NCI-H1105 treated with DMSO at 0.1 percent for 48 hours (cell line): ENCODE measurements at places on chromosomes 3 and 15.

GRCh38 chr3:145735631-145736030, 425.4 kb downstream of the PLOD2 start:
- no peak for DNase-seq

DNA sequence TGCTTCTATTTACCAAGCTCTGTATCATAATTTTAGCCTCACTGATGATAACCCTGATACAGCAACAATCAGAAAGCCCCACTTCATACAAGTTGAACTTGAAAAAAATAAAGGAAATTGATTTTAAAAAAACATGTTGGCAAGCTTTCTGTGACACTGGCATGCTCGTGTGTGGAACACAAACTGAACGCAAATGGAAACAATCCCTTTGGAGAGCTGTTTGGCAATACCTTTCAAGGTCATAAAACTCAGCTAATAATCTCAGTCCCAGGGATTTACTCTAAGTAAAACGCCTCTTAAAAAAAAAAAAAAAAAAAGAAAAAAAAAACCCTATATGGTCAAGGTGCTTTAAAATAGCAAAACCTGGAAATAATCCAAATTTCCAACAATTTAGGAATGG, 166.7 kb upstream of the BCL6 start:
- DNase-seq, result peak; percentile 76

GRCh38 chr15:70387081-70387480, 289.4 kb upstream of the TLE3 start:
- DNase-seq, result no peak

DNA sequence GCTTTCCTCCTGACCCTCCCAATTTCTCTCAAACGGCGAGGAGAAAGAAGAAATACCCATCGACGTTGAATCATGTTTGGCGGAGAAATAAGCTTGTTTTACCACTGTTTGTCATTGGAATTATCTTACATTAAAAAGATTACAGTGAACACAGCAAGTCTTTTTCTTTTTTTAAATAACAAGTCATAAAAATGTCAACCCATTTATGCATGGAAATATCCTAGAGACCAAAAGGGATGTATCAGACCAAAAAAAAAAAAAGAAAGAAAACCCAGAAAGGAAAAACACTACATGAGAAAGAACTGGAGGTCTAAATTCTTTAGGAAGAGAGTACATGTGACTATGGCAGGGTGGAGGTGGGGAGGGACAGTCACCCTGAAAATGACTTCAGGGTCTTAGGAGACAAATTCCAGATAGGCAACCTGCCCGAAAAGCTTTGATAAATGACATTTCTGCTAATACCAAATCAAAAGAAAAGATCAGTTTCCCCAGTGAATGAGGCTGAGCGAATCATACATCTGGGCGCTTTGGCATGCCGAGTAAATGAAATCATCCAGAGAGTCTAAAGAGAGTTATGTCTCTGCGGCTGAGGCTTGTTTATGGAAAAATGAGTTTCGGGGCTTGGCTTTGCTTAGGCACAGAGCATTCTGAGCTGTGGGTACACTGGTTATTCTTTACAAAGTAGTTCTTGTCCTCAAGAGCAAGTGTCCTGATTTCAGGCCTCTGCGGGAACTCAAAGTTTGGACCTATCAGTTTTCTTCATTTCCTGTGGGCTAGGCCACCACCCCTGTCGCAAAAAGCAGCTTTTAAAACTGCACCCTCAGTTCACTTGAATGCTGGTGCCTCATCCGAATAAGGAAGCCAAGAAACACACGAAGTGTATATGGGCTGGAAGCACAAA, 110.1 kb upstream of the TGFBR2 start:
- no peak for DNase-seq

DNA sequence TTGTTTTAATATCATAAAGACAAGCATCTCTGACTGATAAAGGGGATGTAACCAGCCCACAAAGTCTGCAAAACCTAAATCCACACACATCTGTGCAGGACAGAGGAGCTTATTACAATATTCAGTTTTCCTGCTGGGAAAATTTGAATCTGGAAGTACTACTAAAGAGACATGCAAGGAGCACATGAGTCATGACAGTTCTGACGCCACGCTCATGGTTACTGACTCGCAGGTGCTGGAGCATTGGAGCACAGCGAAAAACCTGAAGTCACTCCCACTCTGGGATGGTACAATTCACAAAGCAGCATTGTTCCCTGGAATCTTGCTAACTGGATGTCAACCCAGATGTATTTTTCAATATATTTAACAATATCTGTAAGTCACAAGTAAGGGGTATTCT, 7.6 kb upstream of the ISL2 start:
- no peak for DNase-seq

DNA sequence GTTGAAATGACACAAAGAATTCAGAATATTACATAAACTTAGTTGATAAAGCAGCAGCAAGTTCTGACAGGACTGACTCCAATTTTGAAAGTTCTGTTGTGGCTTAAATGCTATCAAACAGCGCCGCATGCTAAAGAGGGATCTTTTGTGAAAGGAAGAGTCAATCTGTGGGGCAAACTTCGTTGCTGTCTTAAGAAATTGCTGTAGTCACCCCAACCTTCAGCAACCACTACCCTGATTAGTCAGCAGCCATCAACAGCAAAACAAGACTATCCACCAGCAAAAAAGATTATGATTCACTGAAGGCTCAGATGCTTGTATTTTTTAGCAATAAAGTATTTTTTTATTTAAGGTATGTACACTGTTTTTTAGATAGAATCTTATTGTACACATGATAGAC, 14.2 kb downstream of the CRBN start:
- DNase-seq, result no peak

DNA sequence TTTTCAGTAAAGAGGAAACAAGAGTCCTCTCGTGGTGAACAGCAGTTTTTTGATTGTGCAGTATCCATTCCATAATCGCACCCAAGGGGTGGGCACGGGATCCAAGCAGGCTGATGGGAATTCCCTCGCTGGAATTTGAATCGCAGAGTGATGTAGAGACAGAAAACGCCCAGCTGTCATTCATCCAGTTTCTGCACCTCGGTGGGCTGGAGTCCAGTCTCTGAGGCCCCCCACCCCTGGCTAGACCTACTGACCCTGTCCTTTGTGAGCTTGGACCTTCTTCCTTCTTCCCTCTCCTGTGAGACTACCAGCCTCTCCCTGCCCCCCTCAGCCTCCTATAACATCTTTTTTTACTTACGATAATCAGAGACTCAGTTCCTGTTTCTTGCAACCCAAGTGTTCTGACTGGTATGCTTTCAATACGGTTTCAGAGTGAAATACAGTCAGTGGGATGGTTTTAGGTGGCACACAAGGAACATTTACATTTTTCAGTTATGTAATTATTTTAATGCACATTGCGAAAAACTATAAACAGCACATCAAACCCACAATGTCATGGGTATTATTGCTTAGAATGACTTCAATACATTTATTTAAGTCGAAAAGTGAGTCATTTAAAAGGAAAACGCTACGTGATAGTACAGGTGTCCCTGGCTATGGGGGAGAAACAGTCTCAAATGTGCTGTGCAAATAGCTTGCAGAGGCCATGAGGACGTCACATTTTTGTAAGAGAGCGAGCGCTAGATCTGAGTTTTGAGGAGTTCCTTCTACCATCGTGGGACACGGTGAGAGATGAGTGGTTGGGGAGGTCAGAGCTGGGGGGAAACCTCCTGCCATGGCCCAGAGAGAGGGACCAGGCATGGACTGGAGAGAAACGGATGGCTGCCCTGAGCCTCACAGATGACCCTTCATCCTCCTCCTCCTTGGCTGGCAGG, 37.5 kb upstream of the CHST2 start:
- DNase-seq, result no peak

GRCh38 chr3:24060055-24060454, 115.0 kb downstream of the NR1D2 start:
- DNase-seq, result no peak

GRCh38 chr3:38555926-38556325, 59.8 kb downstream of the EXOG start:
- no peak for DNase-seq

GRCh38 chr15:31458596-31459399, 132.2 kb downstream of the KLF13 start:
- DNase-seq, result no peak

DNA sequence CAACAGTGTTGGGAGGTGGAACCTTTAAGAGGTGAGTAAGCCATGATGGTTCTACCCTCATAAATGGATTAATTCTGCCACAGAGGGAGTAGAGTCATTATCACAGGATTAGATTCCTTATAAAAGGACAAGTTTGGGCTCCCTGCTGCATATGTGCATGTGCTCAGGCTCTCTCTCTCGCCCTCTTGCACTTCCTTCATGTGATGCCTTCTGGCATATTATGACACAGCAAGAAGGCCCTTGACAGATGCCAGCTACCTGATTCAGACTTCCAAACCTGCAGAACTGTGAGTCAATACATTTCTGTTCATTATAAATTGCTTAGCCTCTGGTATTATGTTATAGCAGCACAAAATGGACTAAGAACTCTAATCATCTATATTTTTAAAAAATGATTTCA, 205.3 kb downstream of the CTNNB1 start:
- DNase-seq, result no peak

DNA sequence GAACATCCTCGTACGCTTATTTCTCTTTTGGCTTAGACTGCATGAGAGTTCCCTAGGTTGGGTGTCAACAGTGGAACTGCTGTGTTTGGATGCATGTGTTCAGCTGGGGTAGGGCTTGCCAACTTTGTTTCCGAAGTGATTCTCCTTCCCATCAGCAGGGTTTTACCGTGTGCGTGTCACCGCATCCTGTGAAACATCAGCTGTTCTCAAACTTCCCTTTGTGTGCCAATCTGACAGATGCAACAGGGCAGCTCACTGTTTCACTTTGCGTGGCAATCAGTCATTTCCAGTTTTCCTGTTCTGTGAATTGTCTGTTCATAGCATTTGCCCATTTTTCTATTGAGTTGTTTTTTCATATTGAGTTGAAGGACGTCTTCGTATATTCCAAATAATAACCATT, 218.8 kb downstream of the VPS13C start:
- DNase-seq, result no peak

DNA sequence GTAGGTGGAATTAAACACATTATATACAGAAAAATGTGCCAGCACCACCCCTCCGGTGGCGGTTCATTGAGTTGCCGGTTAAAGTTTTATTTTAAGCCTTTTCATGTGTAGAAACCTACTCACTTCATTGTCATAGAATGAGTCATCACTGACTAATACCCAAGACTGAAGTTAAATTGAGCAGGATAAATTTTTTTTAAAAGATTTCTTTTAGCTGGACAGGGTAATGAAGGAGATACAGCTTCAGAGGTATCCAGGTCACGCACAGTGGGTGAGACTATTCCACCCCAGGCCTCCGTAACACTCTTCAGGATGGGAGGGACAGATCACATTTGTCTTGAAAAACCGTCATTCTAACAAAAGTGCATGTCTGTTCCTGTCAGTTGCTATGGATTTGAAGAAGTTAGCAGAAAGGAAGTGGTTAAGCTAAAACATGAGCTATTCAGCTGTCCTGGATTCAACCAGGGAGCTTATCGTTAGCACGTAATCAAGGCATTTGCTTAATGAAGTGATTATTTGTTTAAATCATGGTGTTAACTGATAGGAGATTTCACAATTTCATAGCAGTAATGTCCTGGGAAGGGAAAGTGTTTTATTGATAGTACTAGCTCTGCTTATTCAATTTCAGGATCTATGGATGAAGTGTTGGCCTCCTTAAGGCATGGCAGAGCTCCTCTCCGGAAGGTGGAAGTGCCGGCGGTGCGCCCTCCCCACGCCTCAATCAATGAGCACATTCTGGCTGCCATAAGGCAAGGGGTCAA, 23.4 kb downstream of the WHAMM start:
- DNase-seq, result no peak

- DNase-seq, result no peak
These were observed 464.3 kb downstream of the EPHA3 start for GRCh38 chr3:89571707-89572106.

DNA sequence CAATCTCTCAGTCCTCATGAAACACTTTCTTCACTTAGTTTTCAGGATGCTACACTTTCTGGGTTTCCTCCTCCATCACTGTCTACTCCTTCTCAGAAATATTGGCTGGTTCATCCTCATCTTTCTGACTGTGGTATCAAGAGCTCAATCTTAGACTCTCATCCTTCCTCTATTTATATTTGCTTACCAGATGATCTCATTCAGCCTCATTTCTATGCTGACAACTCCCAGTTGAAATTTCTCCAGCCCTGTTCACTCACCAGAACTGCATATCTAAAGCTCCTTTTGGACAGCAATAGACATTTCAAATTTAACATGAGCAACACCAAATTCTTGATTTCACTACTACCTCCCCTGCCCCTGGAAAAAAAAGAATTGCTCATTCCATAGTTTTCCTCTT, 48.0 kb upstream of the FBN1 start:
- DNase-seq, result no peak

GRCh38 chr3:81936817-81937216, 175.4 kb upstream of the GBE1 start:
- DNase-seq, result no peak

DNA sequence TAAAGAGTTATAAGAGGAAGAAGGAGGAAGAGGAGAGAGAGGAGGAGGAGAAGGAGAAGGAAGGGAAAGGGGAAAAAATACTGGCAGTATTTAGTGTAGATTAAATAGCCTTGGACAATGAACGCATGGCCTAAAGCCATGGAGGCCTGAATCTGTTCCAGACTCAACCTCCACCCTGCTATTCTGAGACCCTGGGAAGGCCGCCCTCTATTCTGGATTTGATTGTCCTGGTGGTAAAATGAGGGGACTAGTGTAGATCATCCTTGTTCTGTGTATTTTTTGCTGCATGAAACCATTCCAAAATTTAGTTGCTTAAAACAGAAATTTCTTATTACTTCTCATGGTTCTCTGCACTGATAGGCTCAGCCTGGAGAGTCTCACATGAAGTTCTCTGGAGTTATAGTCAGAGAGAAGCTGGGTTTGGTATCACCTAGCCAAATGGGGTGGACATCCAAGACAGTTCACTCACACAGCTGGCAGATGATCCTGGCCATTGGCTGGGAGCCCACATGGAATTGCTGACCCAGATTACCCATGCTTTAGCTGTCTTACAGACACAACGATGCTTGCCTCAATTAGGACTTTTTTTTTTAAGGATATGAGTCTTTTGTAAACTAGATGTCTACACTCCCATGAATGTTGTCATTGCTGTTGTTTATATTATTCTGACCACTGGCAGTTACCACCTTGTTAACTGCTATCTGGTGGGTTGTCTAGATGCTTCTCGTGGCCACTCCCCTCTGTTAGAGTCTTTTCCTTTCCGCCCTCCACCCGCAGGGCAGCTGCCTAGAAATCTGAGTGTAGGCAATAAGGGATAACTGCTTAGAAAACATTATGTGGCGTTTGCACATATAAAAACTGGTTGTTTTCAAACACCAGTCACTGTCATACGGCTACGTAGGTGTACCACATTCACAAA, 149.9 kb downstream of the SST start:
- DNase-seq, result no peak

DNA sequence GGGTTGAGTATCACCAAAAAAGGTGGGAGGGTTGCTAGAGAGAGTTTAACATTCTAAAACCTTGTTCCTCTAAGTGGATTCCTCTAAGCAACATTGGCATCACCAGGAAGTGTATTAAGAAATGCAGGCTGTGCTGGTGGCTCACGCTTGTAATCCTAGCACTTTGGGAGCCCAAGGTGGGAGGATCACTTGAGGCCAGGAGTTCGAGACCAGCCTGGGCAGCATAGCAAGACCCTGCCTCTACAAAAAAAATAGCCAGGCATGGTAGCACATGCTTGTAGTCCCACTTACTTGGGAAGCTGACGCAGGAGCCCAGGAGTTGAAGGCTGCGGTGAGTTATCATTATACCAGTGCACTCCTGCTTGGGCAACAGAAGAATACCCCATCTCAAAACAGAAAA, 4.6 kb downstream of the MYNN start:
- no peak for DNase-seq

GRCh38 chr15:70063980-70064379, 33.7 kb downstream of the TLE3 start:
- no peak for DNase-seq
